ENCODE measurements at places on chromosomes 5 and 9.

- DNase-seq = no peak
Measured at GRCh38 chr5:14569948-14570691, 11.5 kb upstream of the OTULINL start.

DNA sequence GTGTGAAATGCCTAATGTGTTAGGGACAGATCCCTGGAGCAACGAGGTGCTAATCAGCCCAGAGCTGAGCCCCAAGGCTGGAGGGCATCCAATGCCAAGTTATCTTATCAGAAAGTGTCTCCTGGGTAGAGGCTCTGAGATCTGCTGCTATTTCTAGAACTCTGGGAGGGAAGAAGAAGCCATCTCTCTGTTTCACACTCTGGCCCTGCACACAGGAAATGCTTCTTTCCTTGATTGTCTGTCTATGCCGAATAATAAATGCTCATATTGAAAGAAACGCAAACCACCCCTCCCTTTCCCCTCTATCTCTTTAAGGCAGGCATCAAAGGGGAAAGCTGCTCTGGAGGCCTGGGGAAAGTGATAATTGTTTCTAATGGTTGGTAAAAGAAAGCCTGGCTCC, 166.7 kb downstream of the PAPPA start:
- DNase-seq = no peak

- DNase-seq = no peak
Measured at GRCh38 chr5:166551384-166551783, 1740.1 kb upstream of the WWC1 start.

- DNase-seq = no peak
Measured at GRCh38 chr5:159508344-159508743, 178.1 kb upstream of the IL12B start.

DNA sequence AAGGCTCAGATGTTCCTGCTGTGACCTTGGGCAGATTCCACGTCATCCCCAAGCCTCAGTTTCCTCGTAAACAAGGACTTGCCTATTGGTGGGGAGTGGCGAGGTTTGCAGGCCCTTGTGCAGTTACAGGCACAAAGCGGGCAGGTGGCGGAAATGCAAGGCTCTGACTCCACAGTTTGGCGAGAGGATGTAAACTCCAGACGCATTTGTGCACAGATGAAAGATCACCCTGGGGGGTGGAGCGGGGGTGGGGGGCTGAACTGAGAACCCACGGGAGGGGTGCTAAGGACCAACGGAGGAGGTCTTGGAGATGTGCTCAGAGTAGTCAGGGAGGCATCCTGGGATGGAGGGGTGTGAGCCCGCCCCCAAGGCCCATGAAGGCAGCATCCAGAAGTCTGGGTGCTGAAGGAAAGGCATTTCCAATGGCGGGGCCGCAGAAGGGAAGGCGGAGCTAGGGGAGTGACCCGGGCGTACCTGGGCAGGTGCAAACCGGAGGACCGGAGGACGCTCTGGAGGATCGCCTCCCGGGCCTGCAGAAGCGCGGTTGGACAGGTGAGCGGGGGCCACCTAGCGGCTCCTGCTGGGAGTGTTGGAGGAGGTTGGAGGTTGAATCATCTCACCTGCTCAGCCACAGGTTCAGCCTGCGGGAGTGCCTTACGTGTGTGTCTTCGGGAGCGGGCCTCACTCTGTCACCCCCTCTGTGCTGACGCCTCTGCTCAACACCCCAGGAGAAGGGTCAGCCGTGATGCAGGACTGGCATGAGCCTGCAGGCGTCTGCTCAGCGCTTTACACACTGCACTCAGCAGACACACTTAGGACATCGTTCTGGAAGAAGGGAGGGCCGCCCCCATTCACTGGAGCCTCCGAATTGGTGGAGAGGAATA, 1.9 kb upstream of the FIBCD1 start:
- peak; percentile 5 for DNase-seq

DNA sequence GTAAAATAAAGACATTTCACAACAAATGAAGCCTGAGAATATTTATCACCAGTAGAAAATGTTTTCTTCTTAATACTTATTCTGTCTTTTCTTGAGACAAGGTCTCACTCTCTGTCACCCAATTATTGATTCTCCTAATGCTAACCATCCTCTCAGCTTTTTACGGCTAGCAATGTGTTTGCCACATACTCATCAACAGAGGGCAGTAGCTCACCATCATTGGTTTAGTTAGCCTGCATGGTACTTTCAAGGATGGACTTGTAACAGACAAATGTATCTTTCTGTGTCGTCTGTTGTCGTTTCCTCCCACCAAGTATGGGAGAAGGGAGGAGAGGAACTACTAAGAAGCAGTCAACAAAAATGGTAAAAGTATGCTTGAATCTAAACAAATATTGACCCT, 5.9 kb upstream of the ACO1 start:
- peak; percentile 51 for DNase-seq

DNA sequence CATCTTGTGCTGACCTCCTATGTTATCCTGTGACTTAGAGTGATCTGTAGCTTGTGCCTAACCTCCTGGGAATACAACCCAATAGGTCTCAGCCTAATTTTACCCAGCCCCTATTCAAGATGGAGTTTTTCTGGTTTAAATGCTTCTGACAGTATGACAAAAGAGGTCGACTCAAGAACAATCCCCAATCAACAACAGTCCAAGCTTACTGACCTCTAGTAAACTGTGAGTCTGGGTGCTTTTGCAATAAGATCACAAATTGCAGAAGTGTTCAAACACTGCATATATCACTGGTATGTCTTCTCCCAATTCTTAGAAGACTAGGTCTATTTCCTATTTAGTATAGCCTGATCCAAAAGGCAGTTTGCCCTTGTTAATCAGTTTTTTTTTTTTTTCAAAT, 323.5 kb upstream of the PTGER4 start:
- DNase-seq = no peak

DNA sequence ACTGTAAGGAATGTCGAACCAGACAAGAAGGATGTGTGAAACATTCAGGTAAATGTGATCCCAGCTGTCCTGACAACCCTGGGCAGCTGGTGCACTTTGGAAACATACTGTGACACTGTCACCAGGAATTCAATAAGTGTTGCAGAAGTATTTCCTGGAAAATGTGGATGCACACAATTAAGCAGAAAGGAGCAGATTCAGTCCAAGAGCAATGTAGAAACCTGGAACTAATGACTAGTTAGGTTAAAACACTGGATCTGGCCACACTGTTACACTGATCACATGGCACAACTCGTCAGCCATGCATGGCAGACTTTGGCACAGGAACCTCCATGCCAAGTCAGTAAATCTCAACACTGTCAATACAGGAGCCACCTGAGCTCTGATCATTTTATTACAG, 109.0 kb downstream of the FAM174A start:
- DNase-seq = no peak

Measured in GDM1 (cell line).